HFF-Myc (cell line): ENCODE measurements at places on chromosomes 4 and X.

- no peak for DNase-seq
Measured at GRCh38 chr4:138716559-138717335, 298.8 kb upstream of the NOCT start.

DNA sequence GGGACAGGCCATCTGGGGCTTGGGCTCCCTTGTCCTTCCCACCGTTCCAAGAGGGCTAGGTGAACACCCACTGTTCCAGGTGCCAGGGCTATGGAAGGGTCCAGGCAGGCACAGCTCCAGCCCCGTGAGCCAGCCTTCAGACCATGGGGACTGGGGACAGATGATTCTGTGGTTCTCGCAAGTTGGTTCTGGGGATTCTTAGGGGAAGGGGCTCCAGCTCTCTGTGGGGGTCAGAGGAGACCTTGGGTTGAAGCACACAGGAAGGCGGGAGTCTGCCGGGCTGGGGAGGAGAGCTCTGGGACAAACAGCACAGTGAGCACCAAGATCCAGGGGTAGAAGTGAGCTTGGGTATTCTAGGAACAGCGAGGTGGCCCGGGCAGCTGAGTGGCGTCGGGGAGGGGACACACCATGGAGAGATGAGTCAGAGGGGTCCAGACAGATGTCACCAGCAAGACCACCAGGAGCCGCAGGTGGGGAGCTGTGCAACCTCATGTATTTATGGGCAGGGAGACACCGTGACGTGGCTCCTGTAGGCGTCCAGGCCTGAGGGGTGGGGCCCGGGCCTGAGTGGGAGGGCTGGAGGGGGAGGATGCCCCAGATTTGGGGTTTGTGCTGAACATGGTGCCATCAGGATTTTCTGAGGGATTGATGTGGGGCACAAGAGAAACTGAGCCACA is 48.8 kb upstream of the HMX1 start:
- DNase-seq, result no peak

DNA sequence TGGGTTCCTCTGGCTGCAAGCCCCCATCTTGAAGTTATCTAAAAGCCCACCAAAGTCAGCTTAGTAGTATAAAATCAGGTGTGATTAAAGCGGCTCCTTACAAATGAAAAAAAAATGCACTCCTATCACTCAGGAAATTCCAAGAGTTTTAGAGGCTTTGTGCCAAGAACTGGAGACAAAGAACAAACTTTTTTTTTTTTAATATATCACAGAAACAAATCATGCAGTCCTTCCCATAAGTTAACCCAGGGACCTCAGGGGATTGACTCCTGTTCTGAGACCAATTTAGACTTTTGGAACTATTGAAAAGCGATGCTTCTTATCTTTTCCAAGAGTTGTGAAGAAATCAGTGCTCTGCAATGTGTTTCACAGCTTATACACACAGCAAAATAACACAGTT is 53.6 kb downstream of the HHIP start:
- DNase-seq, result no peak

- no peak for DNase-seq
Measured at GRCh38 chr4:29559286-29559685, 1160.9 kb upstream of the PCDH7 start.

GRCh38 chr4:148366251-148366650 is 76.0 kb downstream of the NR3C2 start:
- DNase-seq, result no peak

GRCh38 chr4:30801876-30802275 is 81.7 kb downstream of the PCDH7 start:
- DNase-seq, result no peak

DNA sequence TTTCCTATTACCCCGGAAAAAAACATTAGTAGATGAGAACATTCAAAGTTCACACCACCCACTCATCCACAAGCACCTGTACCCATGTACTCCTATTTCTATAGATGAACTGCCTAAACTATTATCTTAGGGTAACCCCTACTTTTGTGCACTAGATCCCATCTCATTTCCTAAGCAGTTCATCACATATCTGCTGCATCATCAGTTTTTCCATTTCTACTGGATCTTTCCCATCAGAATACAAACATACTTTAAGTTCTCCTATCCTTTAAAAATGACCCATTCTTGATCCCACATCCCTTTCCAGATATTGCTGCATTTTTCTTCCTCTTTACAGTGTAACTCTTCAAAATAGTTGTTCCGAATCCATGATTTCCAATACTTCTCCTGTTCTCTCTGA is 81.0 kb downstream of the PRSS12 start:
- DNase-seq, result no peak

DNA sequence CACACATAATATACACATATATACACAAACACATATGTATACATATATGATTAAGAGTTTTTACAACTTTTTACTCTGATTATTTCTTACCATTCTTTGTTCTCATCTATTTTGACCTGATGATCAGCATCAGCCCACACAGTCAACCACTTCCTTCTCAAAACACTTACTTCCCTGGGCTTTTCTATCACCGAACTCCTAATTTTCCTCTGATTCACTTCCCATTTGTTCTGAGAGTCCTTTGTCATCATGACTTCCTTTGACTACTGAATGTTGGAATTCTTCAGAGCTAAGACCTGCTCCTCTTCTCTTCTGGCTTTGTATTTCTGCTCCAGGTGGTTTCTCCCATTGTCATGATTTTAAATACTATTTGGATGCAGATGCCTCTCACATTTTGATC is 209.5 kb upstream of the AFF2 start:
- no peak for DNase-seq

DNA sequence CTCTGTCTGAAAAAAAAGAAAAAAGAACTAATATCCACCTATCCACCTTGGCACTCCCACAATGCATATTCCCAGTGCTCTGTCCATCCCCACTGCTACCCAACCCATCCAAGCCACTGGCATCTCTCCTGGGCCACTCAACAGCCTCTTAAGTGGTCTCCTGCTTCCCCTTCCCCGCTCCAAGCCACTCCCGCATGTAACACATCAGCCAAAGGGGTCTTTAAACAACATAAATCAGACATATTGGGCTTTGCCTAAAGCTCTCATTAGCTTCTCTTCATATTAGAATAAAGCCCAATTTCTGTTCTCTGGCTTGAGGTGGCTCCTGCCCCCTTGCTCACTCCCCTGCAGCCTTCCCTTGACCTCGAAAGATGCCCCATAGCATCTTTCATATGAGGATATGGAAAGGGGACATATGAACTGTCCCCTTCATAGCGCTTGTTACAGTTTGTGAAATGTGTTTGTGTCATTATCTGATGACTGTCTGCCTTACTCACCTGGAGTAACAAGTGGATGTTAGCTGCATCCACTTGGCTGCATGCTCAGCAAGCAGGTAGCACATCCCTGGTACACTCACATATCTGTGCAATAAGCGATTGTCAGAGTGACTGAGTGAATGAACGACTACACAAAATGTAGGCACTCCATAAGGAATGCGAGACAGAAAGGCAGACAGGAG is 3.1 kb downstream of the BLOC1S4 start:
- no peak for DNase-seq

- no peak for DNase-seq
Measured at GRCh38 chr4:81814987-81815541, 343.4 kb upstream of the RASGEF1B start.

DNA sequence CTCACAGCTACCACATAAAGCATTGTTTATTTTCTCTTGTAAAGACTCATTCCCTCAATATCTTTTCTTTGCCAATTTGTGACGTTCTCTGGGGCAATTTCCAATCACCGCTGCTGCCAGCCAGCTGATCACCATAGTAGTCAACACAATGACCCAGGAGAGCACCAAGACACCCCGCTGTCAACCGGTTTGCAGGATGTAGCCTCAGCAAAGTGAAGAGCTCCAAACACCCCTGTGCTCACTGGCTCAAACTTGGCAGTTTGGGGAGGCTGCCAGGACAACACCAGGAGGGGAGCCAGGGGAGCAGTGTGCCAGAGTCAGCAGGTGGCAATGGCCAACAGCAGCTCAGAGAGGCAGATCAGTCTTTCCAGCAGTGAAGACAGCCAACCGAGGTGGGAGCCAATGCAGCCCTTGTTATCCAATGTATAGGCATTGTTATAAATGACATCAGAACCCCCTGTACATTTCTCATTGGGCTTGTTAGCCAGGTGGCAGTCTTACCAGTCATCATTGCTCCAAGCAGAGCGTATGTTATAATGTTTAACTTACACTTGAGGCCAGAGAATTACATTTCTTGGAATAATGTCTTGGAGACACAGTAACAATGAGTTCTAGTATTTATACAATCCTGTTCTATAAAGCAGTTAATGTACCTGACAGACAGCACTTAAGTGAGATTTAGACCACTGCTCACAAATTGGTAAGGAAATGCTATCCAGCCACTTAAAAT is 274.9 kb upstream of the GK2 start:
- DNase-seq, result no peak

DNA sequence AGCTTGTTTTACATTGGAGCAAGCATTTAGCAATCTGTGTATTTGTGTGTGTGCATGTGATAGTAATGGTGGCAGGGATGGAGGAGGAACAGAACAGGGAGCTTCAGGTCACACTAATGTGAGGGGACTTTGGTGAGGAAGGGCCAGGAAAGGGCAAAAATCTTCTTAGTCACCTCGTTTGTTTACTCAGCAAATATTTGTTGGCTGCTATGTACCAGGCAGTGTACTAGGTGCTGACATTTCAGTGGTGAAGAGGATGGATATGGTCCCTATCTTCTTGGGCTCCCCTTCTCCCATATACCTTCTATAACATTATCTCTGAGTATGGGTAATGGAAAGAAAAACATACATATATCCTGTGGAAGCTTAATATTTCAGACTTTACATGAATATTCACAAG is 48.5 kb upstream of the HDAC8 start:
- no peak for DNase-seq

DNA sequence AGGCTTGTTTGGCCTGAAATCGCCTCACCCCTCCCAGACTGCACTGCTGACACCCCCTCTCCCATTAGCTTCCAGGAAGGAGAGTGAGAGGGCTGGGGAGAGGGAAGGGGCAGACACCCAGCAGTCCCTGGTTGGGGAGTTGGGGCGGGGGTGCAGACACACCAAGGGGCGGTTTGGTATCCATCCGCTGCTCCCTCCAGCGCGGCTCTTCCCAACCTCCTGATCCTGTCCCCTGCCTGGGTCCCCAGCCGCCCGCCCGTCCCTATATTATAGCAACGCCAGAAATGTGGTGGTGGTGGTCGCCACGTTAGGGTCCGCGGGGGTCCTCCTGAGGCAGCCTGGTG is 24.9 kb downstream of the GPRASP3 start:
- DNase-seq, result no peak

DNA sequence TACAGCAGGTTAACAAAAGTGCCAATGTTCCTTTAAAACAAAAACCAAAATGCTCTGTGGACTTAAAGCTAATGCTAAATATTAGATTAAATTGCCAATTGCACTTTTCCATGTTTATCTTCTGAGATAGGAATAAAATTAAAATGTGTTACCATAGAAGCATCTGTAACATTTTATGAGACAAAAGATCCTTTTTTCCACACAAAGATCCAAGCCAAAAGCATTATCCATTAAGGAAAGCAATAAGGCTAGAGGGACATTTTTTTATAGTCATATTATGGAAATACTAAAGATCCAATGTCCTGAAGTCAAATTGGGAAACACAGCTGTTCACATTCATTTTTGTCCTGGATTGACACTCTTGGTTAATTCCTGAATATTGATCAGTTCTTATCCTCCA is 73.6 kb downstream of the PALLD start:
- no peak for DNase-seq

DNA sequence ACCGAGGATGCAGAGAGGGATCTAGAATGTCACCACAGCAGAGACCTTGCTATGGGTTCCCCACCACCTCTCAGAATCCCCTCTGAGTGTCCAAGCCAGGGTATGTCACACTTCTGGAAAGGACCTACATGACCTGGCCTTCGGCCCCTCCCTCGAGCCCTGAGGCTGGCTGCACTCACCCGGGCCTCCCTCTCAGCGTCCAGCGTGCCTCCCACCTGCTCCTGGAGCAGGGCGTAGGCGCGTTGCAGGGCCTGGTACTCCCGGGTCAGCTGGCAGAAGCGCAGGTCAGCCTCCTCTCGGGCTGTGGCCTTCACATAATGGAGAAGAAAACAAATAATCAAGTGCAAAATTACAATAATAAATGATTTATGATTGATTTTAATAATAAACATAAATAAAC is 43.9 kb upstream of the C4orf50 start:
- no peak for DNase-seq

DNA sequence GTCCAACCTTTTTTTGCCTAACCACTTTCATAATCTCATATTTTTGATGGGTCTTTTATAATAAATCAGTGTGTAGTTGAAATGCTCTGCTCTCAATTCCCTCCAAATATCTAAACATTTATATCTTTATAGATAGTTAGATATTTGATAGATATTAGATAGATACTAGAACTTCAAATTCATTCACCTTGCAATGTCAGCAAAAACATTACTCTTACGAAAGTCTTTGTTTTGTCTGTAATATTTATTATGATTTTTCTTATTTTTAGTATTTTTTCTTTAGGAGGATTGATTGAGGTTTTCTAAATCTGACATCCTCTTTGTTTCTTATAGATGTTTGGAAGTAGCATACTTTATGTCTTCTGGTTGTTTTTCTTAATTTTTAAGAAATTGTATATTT is 2563.6 kb downstream of the PCDH7 start:
- DNase-seq, result no peak

DNA sequence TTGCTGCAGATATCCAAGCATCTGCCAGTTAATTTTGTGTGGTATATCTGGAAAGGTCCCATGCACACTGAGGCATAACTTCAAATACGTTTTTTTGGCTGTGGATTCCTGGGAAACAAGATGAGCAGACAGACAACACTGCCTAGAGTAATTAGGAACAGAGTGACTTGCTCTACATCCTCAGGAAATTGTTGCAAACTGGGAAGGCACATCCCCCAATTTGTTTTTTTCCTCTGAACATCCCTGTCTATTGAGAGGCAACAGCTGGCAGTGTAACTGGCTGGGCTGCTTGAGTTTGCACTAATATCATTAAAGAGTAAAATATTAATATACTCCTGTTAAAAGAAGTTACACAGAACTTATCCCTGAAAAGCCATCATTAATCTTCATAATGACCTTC is 207.7 kb upstream of the SLIT2 start:
- peak; percentile 12 for DNase-seq

DNA sequence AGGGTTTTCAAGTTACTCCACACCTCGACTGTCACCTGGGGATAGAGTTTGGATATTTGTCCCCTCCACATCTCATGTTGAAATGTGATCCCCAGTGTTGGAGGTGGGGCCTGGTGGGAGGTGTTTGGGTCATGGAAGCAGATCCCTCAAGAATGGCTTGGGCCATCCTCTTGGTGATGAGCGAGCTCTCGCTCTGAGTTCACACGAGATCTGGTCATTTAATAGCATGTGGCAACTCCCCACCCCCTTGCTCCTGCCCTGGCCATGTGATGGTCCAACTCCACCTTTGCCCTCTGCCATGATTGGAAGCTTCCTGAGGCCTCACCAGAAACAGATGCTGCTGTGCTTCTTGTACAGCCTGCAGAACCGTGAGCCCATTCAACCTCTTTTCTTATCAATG is 8.3 kb downstream of the CTAG1A start:
- DNase-seq, result no peak

GRCh38 chrX:41472231-41472815 is 25.2 kb downstream of the NYX start:
- no peak for DNase-seq

DNA sequence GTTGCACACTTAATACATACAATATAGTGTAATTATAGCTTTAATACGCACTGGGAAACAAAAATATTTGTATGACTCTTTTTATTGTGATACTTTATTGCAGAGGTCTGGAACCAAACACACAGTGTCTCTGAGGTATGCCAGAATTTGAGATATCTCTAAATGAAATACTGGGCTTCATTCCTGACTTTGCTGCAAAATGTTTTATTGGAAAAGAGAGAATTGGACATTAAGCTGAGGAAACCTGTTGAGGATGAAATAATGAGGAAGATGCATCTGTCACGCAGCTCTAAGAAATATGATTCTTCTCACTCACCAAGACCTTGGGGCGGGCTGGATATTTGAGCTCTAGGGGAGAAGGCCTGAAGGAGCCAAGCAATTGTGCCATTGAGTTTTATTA is 242.1 kb downstream of the CPE start:
- DNase-seq, result no peak
